ENCODE measurements at places on chromosomes 1 and 21.

DNA sequence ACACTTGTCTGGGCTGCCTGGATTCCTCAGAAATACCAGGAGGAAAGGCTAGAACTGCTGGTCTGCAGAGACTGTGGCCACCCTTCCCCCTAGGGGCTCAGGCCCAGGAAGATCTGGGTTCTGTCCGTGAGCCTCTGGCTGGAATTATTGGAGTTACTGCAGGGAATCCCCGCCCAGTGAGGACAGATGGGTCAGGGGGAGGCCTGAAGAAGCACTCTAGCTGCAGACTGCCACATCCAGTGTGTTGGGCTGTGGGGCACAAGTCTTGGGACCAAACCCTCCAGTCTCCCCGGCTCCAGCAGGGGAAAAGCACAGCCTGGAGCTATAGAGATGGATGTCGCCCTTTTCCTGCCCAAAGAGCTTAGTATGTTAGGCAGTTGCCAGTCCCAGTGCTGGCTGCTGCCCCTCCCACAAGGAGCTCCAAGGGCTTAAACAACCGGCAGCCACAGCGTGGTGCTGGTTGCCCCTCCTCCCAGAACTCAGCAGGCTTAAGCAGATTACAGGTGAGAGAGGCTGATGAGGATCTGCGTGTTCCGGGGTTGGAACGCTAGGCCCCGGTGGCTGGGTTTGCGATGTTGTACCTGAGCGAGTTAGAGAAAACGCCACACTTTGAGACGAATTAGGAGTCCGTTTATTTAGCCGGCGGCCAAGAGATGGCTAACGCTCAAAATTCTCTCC is 255.5 kb upstream of the LRRC7 start:
- no peak for DNase-seq

- no peak for DNase-seq
Measured at GRCh38 chr1:110243146-110243545, 33.0 kb downstream of the KCNC4 start.

- no peak for DNase-seq
Measured at GRCh38 chr1:31618916-31619846, 1.7 kb downstream of the HCRTR1 start.

- DNase-seq = no peak
Measured at GRCh38 chr1:14656384-14656937, 58.0 kb downstream of the KAZN start.

- DNase-seq = no peak
Measured at GRCh38 chr1:216722821-216723220, 408 bp downstream of the ESRRG start.

GRCh38 chr21:15134701-15135470 is 70.1 kb upstream of the NRIP1 start:
- DNase-seq = no peak

- no peak for DNase-seq
Measured at GRCh38 chr1:44483089-44483874, 78.2 kb downstream of the RNF220 start.

- DNase-seq = no peak
Measured at GRCh38 chr1:196669693-196670092, 17.9 kb downstream of the CFH start.

DNA sequence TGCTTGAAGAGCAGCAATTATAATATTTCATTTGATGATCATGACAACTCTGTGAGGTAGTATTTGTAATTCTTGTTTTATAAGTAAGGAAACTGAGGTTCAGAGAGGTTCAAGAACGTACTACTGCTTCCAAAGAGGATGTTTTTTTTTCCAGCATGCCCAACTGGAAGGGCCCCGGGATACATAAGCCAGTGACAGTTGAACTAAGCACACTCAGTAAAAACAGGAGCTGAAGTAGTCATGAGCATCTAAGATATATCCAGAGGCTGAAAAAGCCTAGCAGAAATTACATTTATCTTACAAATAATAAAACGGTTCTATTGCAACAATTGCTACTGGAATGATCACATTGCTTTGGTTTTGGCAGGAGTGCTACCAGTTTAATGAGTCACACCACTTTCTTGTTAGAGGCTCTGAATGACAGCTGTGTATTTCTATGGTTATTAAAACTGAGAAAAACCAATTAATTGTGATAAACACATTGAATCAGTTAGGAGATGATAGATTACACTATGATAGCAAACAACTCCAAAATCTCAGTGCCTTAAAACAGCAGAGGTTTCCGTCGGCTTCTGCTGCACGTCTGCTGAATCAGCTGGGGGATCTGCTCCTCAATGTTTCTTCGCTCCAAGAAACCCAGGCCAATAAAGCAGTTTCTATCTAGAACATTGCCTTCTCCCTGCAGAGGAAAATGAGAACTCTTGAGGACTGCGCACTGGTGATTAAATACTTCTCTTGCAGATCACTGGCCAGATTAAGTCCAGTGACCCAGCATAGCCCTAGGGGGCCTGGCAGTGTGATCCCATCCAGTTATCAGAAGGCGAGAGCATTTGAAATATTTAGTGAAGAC is 522.7 kb downstream of the PLPP3 start:
- DNase-seq = no peak

DNA sequence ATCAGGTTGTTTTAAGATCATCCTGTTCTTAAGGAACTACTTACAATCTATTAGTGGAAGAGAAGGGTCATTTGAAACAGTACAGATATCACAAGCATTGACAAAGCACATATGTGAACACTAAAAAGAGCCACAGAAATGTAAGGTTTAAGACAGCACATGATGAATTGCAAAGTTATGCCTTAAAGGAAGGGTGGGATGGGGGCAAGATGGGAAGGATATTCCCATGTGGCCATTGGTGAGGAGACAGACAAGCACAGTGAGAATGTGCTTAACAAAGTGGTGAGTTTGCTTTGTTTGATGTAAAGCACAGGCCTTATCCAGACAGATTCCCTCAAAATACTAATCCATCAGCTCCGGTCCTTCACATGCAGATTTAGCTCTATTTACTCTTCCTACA is 151.6 kb upstream of the IVNS1ABP start:
- DNase-seq = no peak

DNA sequence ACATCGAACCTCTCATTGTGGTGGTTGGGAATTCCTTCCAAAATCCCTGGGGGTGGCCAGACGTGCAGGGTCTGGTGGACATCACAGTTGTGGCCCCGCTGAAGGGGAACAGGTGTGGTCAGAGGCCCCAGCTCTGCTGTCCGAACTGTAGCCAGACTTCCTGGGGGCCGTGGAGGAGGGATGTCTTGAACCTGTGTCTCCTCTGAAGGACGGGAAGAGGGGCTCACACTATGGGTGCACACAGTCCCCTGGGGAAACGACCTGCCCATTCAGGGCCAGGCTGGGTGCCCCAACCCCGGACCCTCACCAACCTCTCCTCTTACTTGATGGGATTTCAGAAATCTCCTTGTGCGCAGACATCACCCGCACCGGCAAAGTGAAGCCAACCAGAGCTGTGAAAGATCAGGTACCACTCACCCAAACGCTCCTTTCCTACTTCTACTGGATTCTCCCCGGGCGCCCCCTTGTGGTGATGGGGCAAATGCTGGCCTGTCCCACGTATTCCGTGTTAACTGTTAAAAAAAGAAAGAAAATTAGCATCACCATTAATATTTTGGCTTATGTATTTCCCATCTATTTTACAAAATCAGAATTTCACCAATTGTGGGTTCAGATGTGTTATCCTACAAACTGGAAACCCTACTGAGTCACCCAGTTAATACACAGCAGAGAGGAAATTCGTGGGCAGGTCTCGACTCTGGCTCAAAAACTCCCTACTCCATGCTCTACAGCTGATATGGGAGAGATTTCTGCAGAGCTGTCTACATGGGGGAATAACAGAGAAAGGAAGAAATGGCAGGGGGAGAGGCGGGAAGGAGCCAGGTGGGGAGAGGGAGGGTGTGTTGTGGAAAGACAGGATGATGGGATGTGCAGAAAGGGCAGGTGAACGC is 28.1 kb downstream of the PADI4 start:
- peak; percentile 35 for DNase-seq

- DNase-seq = no peak
Measured at GRCh38 chr1:160830321-160831153, 32.1 kb downstream of the CD244 start.

DNA sequence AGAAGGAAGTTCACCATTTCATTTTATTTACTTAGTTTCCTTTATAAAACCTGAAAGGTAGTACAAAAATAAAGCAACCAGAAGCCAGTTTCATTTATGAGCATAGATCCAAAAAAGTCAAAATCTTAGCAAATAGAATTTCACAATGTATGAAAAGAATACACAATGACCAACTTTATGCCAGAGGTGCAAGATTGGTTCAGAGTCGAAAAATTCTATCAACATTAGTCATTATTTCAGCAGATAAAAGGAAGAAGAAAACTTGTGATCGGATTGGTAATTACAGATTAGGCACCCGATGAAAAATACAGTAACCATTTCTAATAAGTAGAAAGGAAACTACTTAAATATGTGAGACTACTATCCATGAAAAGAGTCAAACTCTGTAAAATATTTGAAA is 89.1 kb downstream of the ITSN1 start:
- DNase-seq = no peak

DNA sequence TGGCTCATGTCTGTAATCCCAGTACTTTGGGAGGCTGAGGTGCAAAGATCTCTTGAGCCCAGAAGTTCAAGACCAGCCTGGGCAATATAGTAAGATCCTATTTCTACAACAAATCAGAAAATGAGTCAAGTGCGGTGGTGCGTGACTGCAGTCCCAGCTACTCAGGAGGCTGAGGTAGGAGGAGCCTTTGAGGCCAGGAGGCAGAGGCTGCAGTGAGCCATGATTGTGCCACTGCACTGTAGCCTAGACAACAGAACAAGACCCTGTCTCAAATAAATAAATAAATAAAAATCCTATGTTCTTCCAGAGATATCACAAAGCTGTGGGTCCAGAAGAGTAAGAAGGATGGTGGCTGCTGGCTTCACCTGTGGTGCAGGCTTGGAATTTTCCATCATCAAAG is 22.1 kb downstream of the CDA start:
- DNase-seq = no peak

DNA sequence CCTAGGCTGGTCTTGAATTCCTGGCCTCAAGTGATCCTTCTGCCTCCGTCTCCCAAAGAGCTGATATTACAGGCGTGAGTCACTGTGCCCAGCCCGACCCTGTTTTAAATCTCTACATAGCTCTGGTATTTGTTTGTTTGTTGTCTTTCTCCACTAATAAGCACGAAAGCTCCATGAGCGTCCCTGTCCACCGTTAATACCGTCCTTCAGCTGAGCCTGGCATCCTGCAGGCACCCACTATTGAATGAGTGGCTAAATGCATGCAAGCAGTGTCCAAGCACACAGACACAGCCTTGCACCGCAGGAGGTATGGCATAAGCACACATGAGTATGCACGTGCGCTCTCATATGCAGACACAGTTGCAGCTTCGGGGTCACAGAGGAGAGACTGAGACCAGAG is 4.5 kb upstream of the COL16A1 start:
- DNase-seq = no peak

- DNase-seq = no peak
Measured at GRCh38 chr1:19878637-19878985, 3.6 kb upstream of the OTUD3 start.

- no peak for DNase-seq
Measured at GRCh38 chr1:31830065-31830464, 14.2 kb upstream of the SPOCD1 start.

GRCh38 chr1:51100264-51100880 is 1.7 kb upstream of the C1orf185 start:
- DNase-seq = no peak

- peak; percentile 50 for DNase-seq
Measured at GRCh38 chr1:111769517-111770146, 13.9 kb downstream of the DDX20 start.

- no peak for DNase-seq
Measured at GRCh38 chr1:46539972-46540371, 11.5 kb downstream of the KNCN start.

- no peak for DNase-seq
Measured at GRCh38 chr1:47621977-47622376, 184.1 kb downstream of the FOXD2 start.

GRCh38 chr1:50959303-50959912 is 659 bp downstream of the FAF1 start:
- no peak for DNase-seq

Data from HS-27A (cell line).